ENCODE measurements at places on chromosomes 2 and 18. TPM values are rescaled to one million over a fixed set of nuclear protein-coding genes. Genes with fewer than 3 reads are reported as not detected.

GRCh38 chr2:3611589-3611988 lies 16.7 kb downstream of the COLEC11 start:
- no peak for DNase-seq

- no peak for DNase-seq
Measured at GRCh38 chr2:41928526-41928925, 119.3 kb upstream of the PKDCC start.

GRCh38 chr18:35581898-35582641 lies 530 bp downstream of the GALNT1 start:
- DNase-seq: peak; percentile 23

GRCh38 chr2:55311444-55311870 lies 42.4 kb upstream of the MTIF2 start:
- DNase-seq: no peak

- no peak for DNase-seq
Measured at GRCh38 chr2:123958011-123958410, 67.1 kb upstream of the CNTNAP5 start.

GRCh38 chr2:220134756-220135534 lies 507.5 kb downstream of the SLC4A3 start:
- no peak for DNase-seq

DNA sequence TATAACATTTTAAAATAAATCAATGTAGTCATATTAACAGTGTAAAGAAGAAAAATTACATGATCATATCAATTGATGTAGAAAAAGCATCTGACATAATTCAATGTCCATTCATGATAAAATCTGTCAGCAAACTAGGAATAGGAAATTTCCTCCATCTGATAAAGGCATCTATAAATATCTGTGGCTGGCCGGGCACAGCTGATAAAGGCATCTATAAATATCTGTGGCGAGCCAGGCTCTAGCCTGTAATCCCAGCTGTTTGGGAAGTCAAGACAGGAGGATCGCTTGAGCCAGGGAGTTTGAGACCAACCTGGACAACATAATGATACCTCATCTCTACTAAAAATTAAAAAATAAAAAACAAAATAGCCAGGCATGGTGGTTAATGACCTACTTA lies 18.1 kb upstream of the RANBP2 start:
- no peak for DNase-seq

DNA sequence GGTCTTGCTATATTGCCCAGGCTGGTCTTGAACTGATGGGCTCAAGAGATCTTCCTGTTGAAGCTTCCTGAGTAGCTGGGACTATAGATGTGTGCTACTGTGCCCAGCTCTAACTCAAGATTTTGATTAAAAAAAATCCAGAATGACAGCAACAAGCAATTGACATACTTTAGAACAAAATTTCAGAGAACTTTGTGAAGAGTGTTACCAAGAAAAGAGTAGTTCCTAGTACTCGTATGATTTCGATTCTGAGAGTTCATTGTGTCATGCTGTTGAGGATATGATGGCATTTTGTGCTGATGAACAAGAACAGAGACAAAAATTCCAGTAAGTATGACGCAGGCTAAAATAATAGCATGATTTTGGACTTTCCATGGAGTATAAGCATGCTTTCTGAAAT lies 90.2 kb upstream of the TWSG1 start:
- DNase-seq: no peak

UGT1A5 gene
- not detected for total RNA-seq

TMEM17 gene
- 0.51 TPM for total RNA-seq
